Stimulated activated CD8-positive, alpha-beta memory T cell treated with anti-CD3 and anti-CD28 coated beads, Interleukin-7, amount 100 ng/mL, for 4 hours (primary cell): ENCODE measurements at places on chromosomes 3 and 15.
A peak's percentile ranks its signal among the peaks of the same experiment; 100 is the strongest.

DNA sequence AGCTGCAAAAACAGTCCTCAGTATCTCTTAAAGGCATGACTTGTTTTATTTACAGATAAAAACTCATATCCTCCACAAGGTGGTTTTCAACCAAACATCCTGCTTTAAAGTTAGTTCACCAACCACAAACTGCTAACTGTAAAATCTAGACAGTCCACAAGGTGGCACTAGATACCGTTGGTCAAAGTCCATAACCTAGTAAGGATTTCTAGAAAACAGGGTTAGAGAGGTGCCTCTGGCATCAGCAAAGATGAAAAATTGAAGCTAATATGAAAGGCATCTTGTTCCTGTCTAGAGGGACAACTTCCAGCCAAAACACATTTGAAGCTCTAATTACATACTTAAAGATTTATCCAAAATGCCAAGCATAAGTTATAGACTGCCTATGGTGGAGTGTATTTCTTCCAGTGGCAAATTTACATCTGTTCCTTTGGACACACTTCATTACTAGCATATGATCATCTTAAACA lies 56.0 kb downstream of the ZMAT3 start:
- peak; percentile 11 for DNase-seq

GRCh38 chr15:52751522-52751921 lies 38.6 kb downstream of the ONECUT1 start:
- DNase-seq = no peak

DNA sequence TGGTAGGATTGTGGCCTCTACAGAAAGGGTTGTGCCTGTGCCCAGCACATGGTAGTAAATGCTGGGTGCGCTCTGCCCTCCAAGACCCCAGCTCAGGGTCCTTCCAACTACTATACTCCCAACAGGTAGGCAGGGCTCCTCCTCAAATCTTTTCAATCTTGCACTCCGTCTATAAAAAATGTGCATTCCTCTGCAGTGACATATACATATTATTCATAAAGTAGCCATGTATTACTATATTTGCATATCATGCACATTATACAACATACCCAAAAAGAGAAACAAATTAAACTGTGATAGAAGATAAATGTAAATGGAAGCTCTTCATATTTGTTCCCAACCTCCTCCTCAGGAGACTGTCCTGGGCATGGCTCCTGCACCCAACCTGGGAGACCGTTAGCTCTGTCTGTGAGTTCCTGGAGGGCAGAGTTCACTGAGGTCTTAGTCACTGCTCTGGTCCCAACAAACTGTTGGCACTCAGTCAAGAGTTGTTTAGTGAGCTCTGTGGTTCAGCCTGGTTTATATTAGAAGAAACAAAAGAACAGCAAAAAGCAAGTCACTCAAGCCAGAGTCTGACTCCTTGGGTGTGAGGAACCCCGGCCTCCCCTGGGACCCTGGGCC lies 47.7 kb upstream of the GRIP2 start:
- no peak for DNase-seq

DNA sequence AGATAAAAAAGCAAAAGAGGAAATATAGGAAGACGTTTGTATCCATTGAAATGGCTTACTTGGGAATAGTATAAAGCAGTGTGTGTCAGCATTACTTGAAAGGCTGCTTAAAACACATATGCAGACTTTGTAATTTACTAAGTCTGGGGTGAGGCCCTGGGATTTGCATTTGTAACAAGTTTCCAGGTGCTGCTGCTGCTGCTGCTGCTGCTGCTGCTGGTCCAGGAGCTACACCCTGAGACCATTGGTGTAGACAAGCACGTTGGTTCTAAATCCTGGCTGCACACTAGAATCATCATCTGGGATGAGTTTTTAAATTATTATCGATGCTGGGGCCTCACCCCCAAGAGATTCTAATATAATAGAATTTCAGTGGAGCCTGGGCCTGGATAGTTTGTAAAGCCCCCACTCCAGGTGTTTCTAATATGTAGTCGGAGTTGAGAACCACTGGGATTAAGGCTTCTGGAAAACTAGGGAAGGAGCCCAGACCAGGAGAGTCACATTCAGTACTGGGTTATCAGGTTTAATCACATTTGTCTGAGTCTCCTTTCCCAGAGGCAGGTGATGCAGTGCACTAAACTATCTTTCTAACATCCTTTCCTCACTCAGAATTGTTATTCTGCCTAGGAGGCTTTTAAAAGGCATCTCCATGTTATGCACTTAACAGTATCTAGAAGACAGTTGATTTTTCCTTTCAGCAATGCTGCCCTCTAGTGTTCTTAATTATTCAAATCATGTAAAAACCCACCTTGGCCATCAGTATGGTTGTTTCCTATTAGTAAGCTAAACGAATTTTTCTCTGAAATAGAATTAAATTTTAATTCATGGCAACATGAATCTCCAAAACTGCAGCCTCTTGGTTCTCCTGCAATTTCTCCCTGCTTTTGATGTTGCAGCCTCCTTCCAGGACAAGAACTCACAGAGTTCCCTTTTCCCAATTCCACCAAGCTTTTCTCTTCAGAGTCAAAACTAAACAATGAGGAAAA lies 45.4 kb downstream of the SSR3 start:
- DNase-seq = no peak

- DNase-seq = no peak
Measured at GRCh38 chr15:59152694-59153450, 47.9 kb downstream of the CCNB2 start.

- no peak for DNase-seq
Measured at GRCh38 chr3:171824116-171824515, 13.8 kb upstream of the PLD1 start.

GRCh38 chr3:182913889-182914288 lies 66.4 kb downstream of the DCUN1D1 start:
- DNase-seq = no peak

DNA sequence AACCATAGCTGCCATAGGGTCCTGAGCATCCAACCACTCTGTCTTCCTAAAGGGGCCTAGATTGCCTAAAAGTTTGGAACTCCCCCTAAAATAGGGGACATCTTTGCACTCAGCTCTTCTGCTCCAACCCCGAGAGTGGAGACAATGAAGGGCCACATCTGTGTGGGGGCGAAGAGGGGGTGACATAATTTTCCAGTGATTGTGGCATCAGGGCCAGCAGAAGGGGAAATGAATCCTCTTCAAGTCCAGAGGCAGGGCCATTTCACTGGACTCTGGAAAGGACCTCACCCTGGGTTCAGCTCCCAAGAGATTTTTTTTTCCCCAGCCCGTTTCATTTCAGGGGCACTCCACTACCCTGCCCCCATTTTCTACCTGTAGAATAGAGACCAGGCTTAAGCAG lies 4.6 kb upstream of the ANKRD63 start:
- DNase-seq = no peak

DNA sequence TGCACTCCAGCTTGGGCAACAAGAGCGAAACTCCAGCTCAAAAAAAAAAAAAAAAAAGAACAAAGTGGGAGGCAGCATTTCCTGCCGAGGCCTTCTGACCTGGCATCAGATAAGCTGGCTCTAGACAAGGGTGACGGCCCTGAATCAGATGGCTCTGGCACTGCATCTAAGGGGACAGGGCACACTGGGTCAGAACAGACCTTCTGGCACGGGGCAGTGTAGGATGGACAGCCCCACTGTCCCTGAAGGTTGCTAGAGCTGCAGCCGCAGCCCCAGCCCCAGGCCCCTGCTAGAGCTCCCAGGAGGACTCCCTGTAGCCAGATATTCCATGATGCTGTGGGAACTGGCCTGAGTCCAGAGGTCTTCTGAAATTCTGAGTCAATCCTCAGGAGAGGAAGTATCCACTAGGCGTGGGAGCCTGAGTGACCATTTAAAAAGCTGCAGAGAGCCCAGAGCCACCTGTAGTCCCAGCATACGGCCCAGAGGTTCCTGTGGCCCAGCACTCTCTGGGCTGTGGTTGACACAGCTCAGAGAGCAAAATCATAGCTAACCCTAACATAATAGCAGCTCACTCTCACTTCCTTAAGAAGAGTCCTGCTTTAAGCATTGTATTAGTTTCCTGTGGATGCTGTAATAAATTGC lies 69.2 kb upstream of the MFGE8 start:
- DNase-seq = no peak

- DNase-seq = no peak
Measured at GRCh38 chr3:182261041-182261440, 532.3 kb upstream of the ATP11B start.

- DNase-seq = no peak
Measured at GRCh38 chr3:124496061-124496460, 234.2 kb upstream of the UMPS start.

GRCh38 chr15:94015324-94015723 lies 216.0 kb upstream of the MCTP2 start:
- no peak for DNase-seq

DNA sequence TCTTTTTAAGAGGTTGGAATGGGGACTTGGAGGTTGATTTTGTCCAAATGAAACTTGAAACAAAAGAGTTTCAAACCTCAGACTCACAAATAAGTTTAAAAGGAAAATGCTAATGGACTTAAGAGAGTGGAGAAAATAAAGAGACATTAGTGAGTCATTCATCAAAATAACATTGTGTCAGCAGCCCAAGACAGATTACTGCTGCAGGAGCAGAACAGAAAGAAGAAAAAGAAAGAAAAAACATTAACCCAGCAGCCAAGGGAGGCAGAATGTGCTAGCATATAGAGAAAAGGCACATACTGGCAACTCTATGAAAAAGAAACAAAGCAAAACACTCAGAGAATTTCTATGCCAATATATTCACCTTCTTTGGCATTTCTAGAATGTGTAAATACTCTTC lies 42.6 kb downstream of the ADAMTS9 start:
- no peak for DNase-seq
